ENCODE measurements at places on chromosomes 2 and 18.

- DNase-seq, result no peak
These were observed 196.0 kb downstream of the ZEB2 start for GRCh38 chr2:144323946-144324345.

GRCh38 chr2:15840148-15840547 lies 100.2 kb upstream of the MYCN start:
- DNase-seq, result no peak

DNA sequence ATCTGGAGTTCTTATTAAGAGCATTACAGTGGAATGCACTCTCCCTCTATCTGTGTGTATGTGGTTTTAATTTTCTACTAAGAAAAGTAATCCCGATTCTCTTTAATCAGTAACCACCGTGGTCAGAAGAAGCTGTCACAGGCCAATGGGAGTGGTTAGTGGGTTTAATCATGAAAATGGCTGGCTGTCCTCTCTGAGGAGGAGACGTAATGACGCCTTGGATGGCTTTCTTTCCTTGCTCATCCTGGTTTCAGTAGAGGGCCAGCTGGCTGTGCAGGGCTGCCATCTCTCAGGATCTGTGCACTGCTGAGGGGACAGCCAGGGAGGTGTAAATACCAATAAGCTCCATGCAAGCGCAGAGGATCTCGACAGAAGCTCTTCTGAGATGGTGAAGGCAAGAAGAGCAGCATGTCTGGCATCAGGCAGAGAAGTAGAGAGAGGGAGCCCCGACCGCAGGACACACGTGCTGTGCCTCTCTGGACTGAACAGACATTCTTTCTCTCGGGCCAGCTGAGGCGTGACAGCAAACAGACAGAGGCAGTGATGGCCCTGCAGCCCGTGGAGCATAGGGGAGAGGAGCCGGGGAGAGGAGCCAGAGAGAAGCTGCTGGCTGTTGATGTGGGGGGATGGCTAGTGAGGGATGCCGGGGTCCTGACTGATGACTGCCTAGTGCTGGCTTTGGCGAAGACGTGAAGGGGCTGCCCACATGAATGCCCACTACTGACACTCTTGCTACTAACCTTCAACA lies 65.1 kb upstream of the DAPL1 start:
- DNase-seq, result no peak

- no peak for DNase-seq
These were observed 160.9 kb upstream of the COL3A1 start for GRCh38 chr2:188813315-188813714.

DNA sequence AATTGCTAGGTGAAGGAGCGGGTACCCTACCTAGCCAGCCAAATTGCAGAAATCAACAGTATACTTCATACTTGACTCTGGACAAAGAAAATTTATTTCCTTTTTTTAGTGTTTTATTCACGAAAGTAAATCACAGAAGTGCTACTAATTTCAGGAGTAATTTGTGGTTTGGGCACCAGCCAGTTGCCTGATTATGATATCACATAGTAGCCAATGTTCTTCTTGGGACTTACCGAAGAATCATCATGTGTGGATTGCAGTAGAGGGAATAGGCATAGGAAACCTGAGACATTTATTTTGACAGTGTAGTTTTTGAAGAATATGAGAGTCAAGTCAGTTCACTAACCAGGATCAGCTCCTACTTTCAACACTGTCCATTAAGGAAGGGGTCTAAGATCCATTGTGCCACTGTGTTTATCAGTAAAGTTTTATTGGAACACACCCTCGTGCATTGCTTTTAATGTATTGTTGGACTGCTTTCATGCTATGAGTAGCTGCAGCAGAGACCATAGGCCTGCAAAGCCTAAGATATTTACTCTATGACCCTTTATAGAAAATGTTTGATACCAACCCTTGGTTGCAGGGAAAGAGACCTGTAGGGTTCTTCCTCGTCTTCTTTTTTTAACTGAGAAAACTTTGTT lies 32.1 kb downstream of the TNFRSF11A start:
- no peak for DNase-seq

- no peak for DNase-seq
These were observed 47.6 kb downstream of the KCNE4 start for GRCh38 chr2:223099561-223099960.

GRCh38 chr2:221104361-221104811 lies 467.7 kb downstream of the EPHA4 start:
- peak; percentile 68 for DNase-seq

DNA sequence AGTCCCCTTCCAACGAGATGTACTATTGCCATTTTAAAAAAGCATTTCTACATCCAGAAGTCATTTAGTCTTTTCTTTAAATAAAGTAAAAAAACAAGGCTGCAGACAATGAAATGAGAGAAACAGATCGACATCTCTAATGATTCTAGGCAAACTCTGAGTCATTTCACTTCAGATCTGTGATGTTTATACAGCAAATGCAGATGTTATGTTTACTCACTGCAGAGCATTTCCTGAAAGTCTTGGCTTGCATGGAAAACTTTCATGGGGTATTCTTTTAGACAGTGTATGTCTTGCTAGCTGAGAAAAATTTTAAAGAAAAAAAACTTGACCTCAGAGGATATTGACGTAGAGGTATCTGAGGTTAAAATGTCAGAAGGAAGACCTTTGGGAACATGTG lies 797.4 kb downstream of the CNTNAP5 start:
- no peak for DNase-seq

DNA sequence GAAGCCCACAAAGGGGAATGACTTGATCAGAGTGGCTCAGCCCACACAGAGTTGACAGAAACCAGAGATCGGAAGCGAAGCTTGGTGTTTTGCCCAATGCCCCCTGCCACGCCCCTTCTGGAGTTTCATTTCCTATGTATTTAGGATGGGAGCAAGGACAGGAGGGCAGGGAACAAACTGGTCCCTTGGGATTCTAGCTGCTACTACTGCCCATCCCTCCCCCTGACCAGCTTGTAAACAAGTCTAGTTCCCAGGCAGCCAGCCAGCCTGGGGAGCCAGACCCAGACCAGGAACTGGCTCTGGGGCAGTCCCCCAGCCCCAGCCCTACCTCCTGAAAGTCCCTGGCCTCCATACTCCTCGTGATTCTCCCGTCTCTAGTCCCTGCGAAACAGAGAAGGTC lies 8.3 kb downstream of the WNT6 start:
- no peak for DNase-seq

GRCh38 chr2:206443735-206444527 lies 599 bp downstream of the ADAM23 start:
- DNase-seq, result peak; percentile 60

GRCh38 chr2:189406586-189407233 lies 34.6 kb upstream of the WDR75 start:
- DNase-seq, result no peak

DNA sequence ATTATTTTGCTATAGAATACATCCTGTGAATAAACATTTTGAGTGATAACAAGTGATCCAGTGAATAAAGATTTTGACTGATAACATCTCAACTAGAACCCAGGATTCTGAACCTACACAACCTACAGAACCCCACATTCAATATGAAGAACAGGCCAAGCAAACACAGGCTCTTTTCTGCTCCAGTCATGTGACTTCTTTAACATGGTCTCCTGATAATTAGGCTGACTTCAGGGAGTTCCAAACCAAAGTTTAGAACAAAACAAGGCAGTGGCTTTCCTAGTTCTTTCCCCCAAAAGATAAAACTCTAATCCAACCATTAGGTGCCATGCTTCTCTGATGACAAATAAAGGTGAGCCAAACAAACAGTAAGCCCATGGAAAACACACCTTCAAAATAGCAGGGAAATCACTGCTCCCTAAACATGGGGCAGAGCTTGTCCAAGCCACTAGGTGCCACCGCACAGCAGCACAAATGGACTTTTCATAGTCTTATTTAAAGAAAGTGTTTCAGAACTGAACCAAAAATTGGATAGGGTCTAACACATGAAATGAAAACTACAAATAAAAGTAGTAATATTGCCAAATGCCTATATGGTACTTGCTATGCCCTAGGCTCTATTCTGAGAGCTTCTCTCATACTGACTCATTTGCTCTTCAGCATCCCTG lies 95.3 kb downstream of the EVA1A start:
- DNase-seq, result no peak

DNA sequence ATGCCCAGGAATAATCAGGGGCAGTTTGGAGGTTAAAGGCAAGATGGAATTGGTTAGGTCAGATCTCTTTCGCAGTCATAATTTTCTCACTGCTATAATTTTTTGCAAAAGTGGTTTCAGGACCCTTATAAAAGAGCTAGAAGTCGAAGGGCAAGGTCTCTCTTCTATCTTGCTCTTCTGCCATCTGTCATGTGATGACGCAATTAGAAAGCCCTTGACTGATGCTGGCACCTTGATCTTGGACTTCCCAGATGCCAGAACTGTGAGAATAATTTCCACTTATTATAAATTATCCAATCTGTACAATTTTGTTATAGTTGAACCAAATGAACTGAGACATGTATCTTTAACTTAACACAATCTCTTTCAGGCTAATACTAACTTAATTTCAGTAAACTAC lies 6.3 kb upstream of the RALBP1 start:
- no peak for DNase-seq

GRCh38 chr2:187617120-187617519 lies 62.9 kb upstream of the TFPI start:
- no peak for DNase-seq

- no peak for DNase-seq
These were observed 156.9 kb upstream of the BARD1 start for GRCh38 chr2:214966420-214966819.

GRCh38 chr2:197929008-197929885 lies 124.9 kb downstream of the PLCL1 start:
- no peak for DNase-seq

DNA sequence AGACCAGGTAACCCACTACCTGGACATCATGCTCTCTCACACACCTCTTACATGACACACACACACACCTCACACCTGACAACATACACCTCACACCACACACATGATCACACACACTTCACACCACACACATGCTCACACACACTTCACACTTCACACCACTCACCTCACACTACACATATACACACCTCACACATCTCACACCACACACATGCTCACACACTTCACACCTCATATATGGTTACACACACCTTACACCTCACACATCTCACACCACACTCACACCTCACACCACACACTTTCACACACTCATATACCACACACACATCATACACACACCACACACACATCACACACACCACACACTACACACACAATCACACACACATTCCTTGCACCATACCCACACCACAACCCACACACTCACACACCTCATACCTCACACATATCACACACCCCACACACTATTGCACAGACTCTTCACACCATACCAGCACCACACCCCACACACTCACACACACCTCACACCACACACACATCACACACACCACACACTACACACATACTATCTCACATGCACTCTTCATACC lies 98.1 kb upstream of the PIEZO2 start:
- DNase-seq, result no peak

DNA sequence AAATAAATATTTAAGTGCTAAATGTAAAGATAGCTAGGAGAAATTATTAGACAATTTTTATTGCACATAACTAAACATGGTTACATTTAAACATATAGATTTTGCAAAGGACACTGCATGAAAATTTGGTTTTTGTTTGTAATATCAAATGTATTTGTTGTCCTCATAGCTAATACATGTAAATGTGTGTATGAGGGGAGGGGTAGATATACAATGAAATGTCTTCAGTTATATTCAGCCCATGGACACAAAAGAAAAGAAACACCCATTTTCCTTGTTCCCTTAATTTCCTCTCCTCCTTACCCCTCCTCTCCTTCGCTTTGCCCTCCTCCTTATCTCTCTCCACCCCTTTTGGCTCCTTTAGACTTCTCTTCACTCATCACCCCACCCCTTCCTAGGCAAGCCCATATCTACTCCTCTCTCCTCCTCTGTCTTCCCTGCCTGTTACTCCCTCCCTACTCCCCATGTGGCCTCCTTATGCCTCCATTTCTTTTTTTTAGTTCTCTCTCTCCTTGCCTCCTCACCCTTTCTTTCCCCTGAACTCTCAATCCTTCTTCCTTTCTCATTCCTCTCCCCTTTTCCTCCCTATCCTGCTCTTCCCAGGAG lies 1.4 kb downstream of the COL3A1 start:
- DNase-seq, result no peak

DNA sequence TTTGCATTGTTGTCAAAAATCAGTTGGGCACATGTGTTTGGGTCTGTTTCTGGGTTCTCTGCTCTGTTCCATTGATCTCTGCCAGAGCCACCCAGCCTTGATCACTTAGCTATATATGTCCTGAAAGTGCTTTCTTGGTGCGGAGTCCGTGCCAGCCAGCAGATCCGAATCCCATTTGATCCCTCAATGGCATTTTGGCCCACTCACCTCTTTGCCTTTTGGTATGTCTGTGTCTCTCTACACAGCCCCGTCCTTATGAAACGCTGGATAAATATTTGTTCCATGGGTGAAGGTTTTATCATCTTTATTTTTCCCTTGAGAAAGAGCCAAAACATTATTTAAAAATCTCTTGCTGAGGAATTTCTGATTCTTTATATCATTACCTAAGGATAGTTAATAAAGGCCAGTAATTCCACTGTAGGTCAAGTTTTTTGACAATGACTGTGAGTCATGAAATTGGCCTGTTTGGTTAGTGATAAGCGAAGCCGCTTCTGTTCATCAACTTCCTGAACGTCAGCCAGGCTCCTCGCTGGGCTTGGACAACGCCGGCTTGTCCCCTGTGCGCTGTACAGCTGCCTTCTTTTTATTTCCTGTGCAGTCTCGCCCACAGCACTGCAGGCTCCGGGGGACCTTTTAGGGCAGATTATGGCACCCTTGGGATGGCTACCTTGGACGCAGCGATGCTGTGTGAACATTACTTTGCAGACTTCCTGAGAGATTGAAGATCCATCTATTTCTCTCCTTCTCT lies 24.9 kb downstream of the MTCL1 start:
- DNase-seq, result no peak

GRCh38 chr2:64459575-64459974 lies 5.6 kb downstream of the LGALSL start:
- DNase-seq, result no peak

- DNase-seq, result no peak
These were observed 7.7 kb upstream of the PARD6G start for GRCh38 chr18:80254971-80255500.

DNA sequence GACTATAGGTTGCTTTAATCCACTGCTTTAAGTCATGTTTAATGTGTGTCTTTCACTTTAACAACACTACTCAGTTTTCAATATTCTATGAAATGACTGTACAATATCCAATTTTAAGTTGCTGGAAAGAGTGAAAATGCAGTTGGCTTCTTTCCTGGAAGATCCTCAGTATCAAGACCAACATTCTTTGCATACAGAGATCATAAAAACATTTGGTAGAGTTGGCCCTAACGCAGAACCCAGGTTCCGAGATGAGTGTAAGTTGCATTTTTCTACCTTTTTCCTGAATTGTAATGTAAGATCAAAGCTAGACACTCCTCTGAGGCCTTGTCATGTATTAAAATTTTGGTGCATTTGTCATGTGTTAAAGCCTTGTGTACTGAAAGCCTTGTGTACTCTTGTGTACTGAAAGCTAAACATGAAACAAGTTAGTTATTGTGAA lies 42.9 kb upstream of the TNFRSF11A start:
- DNase-seq, result no peak

GRCh38 chr2:56743807-56744206 lies 560.0 kb downstream of the CCDC85A start:
- DNase-seq, result no peak

GRCh38 chr2:60106836-60107529 lies 446.5 kb downstream of the BCL11A start:
- no peak for DNase-seq
